ENCODE measurements at places on chromosomes 11 and 22.

GRCh38 chr11:34201129-34201528 is 95.7 kb downstream of the NAT10 start:
- no peak for DNase-seq

DNA sequence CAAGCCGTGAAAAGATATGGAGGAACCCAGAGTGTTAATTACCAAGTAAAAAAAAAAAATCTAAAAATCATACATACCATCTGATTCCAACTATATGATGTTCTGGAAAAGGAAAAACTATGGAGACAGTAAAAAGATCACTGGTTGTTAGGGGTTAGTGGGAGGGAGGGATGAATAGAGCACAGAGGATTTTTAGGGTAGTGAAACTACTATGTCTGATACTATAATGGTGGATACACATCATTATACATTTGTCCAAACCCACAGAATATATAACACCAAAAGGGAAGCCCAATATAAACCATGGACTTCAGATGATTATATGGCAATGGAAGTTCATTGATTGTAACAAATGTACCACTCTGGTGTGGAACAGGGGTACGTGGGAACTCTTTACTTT is 74.1 kb downstream of the ENTHD1 start:
- DNase-seq, result no peak

DNA sequence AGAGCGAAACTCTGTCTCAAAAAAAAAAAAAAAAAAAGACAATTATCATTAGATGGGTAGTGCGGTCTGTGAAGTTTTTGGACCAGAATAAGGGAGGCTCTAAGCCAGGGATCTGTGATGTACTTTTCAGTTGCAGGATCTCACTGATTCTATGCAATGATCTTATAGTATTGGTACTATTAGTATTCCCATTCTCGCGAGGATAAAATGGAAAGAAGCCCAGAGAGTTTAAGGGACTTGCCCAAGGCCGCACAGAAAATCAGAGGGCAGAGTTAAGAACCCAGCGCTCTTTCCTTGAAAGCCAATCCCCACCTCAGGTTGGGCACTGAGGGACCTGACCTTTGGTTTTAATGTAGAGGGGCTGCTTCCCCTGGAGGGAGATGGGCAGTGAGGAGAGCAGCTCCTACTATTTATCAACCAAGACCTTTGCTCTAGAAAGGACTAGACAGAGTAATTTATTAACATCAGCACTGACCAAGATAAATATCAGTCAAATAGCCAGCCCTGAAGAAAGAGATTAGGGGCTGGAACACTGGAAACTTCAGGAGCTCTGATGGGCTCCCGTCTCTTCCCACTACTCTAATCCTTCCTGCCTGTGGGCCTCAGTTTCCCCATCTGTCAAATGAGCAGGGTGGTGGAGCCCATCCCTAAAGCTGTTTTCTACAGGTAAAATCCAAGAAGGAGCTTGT is 6.0 kb downstream of the NIPSNAP1 start:
- DNase-seq, result no peak

- DNase-seq, result no peak
Measured at GRCh38 chr22:41314821-41315220, 13.5 kb downstream of the ZC3H7B start.

GRCh38 chr22:44126807-44127206 is 53.9 kb upstream of the PARVG start:
- no peak for DNase-seq

- DNase-seq, result no peak
Measured at GRCh38 chr11:15055620-15056356, 17.6 kb upstream of the CALCB start.

GRCh38 chr22:17787716-17788330 is 13.6 kb upstream of the BID start:
- no peak for DNase-seq

GRCh38 chr11:115578275-115578674 is 74.1 kb upstream of the CADM1 start:
- no peak for DNase-seq

All from hematopoietic multipotent progenitor cell treated with erythropoietin and hydrocortisone succinate and interleukin-3 and kit ligand, for 4 days (in vitro differentiated cells).